Stimulated activated CD4-positive, alpha-beta T cell treated with anti-CD3 and anti-CD28 coated beads, Interleukin-12 subunit alpha, Interleukin-12 subunit beta, amount 100 ng/mL, for 4 hours (primary cell): ENCODE measurements at places on chromosomes 7 and 10.

GRCh38 chr7:37408291-37409228 lies 40.1 kb downstream of the ELMO1 start:
- peak; percentile 7 for DNase-seq

- DNase-seq = no peak
Measured at GRCh38 chr10:89795840-89796239, 94.5 kb downstream of the KIF20B start.

- DNase-seq = no peak
Measured at GRCh38 chr7:138049505-138050116, 26.6 kb upstream of the AKR1D1 start.

DNA sequence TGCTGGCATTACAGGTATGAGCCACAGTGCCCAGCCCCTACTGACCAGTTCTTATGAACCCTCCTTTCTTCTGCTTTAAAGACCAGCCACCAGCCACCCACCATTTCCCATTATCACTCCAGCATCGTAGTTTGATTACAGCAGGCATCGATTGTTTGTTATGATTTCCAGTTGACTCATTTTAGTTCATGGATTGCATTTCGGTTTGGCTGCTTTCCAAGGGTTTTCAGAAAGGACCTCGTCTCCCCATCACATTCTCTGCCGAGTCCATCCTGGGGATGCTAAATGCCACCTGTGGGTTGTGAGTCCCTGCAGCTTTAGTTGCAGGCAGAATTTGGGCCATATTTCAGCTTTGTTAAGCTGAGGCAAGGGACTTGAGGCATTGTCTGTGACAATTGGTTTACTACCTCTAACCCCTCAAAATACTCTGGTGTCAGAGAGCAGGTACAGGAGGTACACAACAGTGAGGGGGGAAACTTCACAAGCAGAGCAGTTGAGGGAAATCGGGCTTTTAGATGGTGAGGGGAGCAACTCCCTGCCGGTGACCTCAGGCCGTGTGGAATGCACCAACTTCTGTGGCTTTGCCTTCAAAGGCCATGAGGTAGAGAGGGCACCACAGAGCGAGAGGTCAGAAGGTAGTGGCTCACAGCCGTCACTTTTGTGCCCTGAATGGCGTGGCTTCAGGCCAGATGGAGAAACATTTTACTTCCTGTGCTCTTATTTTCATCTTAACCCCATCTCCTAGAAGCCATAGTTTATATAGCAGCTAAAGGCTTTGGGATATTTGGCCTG lies 203.8 kb downstream of the CCDC3 start:
- no peak for DNase-seq

- DNase-seq = no peak
Measured at GRCh38 chr7:124059375-124059774, 26.5 kb upstream of the TMEM229A start.
